Fibroblast of villous mesenchyme (primary cell): ENCODE measurements at places on chromosomes 5 and 9. TPM values are rescaled to one million over a fixed set of nuclear protein-coding genes. Genes with fewer than 3 reads are reported as not detected.

The PLAC8L1 gene
- not detected in 2 replicates for total RNA-seq

The DAB2IP gene
- total RNA-seq: 36.4 and 47.9 TPM in 2 replicates

The DPYSL3 gene
- 126 and 161 TPM in 2 replicates for total RNA-seq

The OSMR gene
- 89.2 and 114 TPM in 2 replicates for total RNA-seq

The MZB1 gene
- total RNA-seq: under 0.01 and 0.43 TPM in 2 replicates

The C9orf153 gene
- total RNA-seq: 0.32 TPM in 1 of 2 replicates, not detected in the other

The PCDHA1 gene
- under 0.01 TPM in 1 of 2 replicates, not detected in the other for total RNA-seq

The PTPRD gene
- 7.1 and 26.3 TPM in 2 replicates for total RNA-seq

The MED22 gene
- total RNA-seq: 11.9 and 12.1 TPM in 2 replicates

The TRIM32 gene
- 29.6 and 41.5 TPM in 2 replicates for total RNA-seq

The SPOCK1 gene
- 49.0 and 54.8 TPM in 2 replicates for total RNA-seq

The FAM200C gene
- total RNA-seq: 2.9 and 4.7 TPM in 2 replicates

The CDKN2A gene
- total RNA-seq: 20.7 and 32.5 TPM in 2 replicates
